ENCODE measurements at places on chromosomes 12 and 14. TPM values are rescaled to one million over a fixed set of nuclear protein-coding genes. Genes with fewer than 3 reads are reported as not detected.

Gene PPM1H
- not detected for total RNA-seq

DNA sequence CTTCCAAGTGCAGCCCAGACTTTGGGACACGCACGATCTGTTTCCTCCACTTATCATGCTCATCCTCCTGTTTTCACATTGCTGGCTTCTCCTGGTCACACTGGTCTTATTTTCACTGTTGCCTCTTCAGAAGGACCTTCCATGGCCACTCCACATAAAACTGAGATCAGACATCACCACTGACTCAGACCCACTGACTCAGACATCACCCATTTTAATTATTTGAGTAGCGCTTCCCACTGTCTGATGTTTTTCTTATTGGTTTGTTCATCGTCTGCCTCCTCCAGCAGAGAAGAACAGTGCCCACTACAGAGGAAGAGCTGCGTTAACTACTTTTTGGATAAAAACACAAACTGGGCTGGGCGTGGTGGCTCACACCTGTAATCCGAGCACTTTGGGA, 270.5 kb upstream of the PWP1 start:
- no peak overlapping the region for H3K27ac ChIP-seq
- no peaks in the 10 kb centered on the region for H3K4me1 ChIP-seq
- DNase-seq: no peak
- no peaks in the 10 kb centered on the region for H3K36me3 ChIP-seq

Gene INSM2
- total RNA-seq: not detected

- no peaks in the 10 kb centered on the region for H3K4me1 ChIP-seq
- DNase-seq: no peak
- peaks cover 6% of the 10 kb centered on the region for H3K27me3 ChIP-seq
- no peak overlapping the region for H3K27ac ChIP-seq
- no peak overlapping the region for H3K4me3 ChIP-seq
- no peaks in the 10 kb centered on the region for H3K36me3 ChIP-seq
Measured at GRCh38 chr14:94543449-94544124, 17.7 kb upstream of the SERPINA4 start.

Gene ARHGAP9
- 98.8 TPM for total RNA-seq

GRCh38 chr12:2453761-2454090, 341.0 kb upstream of the FKBP4 start:
- no peak for DNase-seq
- no peak overlapping the region for H3K27ac ChIP-seq
- H3K4me1 ChIP-seq: no peaks in the 10 kb centered on the region
- no peaks in the 10 kb centered on the region for H3K27me3 ChIP-seq
- no peak overlapping the region for H3K4me3 ChIP-seq

Gene CACNA2D4
- 2.1 TPM for total RNA-seq

- no peak overlapping the region for H3K27ac ChIP-seq
- H3K4me3 ChIP-seq: no peak overlapping the region
- no peaks in the 10 kb centered on the region for H3K4me1 ChIP-seq
- H3K36me3 ChIP-seq: no peaks in the 10 kb centered on the region
Measured at GRCh38 chr14:100824091-100824551, 1.8 kb upstream of the MEG3 start.

GRCh38 chr12:119114294-119114693, 64.4 kb upstream of the HSPB8 start:
- H3K27me3 ChIP-seq: peaks cover 2% of the 10 kb centered on the region
- H3K27ac ChIP-seq: no peak overlapping the region
- no peaks in the 10 kb centered on the region for H3K4me1 ChIP-seq
- no peaks in the 10 kb centered on the region for H3K36me3 ChIP-seq
- DNase-seq: no peak
- H3K4me3 ChIP-seq: no peak overlapping the region

GRCh38 chr12:124637581-124637981, 70.2 kb upstream of the NCOR2 start:
- no peaks in the 10 kb centered on the region for H3K36me3 ChIP-seq
- peaks cover 17% of the 10 kb centered on the region for H3K27me3 ChIP-seq
- no peak overlapping the region for H3K4me3 ChIP-seq
- no peak for DNase-seq
- no peak overlapping the region for H3K27ac ChIP-seq

Gene PHETA1
- 2.0 TPM for total RNA-seq

DNA sequence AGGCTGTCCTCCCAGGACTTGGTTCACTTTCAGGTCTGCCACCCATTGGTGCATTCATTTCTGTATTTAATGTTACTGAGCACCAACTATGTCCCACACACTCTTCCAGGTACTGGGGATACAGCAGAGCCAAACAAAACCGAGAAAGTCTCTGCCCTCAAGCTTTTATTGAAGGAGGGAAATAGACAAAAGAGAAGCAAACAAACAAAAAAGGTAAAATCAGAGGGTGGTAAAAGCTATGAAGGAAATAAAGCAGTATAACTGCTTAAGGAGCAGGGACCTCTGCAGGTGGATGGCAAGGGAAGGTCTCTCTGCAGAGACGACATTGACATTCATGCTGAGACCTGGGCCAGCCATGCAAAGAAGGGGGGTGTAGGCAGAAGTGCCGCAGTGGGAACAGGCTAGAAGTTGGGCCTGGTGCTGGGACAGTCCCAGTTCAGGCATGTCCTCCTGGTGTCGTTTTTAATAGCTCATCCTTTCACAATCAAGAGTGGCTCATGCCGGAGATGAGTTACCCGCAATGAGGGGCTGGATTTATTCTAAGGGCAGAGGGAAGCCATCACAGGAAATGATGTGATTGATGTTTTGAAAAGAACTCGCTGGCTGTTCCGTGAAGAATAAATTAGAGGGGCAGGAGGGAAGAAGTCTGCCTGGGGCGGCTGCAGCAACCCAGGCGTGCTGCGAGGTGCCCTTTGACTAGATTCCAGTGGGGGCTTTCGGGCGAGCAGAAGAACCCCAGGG, 72.8 kb downstream of the IRF2BPL start:
- H3K4me3 ChIP-seq: peak overlapping the region; percentile 86
- DNase-seq: peak; percentile 32
- H3K4me1 ChIP-seq: peaks cover 67% of the 10 kb centered on the region
- peak overlapping the region; percentile 94 for H3K27ac ChIP-seq

Gene GPR162
- total RNA-seq: not detected

DNA sequence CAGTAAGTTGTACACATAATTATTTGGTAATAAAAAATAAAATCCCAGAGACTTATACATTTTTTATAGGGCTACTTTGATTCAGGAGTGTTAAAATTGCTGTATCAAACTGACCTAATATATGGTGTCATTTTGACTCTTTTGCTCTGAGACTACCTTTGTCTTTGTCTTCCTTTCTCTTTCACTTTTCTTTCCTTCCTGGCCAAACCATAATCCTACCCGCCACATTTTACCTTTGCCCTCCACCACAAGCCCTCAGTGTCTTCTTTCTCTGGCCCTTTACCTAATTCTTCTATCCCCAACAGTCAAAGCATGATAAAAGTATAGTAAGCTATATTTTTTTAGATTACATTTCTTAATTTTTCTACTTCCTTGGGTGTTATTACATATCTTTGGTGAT, 62.0 kb downstream of the CAND1 start:
- H3K27me3 ChIP-seq: no peaks in the 10 kb centered on the region
- DNase-seq: no peak
- no peaks in the 10 kb centered on the region for H3K36me3 ChIP-seq
- H3K4me1 ChIP-seq: no peaks in the 10 kb centered on the region
- H3K27ac ChIP-seq: no peak overlapping the region
- no peak overlapping the region for H3K4me3 ChIP-seq

DNA sequence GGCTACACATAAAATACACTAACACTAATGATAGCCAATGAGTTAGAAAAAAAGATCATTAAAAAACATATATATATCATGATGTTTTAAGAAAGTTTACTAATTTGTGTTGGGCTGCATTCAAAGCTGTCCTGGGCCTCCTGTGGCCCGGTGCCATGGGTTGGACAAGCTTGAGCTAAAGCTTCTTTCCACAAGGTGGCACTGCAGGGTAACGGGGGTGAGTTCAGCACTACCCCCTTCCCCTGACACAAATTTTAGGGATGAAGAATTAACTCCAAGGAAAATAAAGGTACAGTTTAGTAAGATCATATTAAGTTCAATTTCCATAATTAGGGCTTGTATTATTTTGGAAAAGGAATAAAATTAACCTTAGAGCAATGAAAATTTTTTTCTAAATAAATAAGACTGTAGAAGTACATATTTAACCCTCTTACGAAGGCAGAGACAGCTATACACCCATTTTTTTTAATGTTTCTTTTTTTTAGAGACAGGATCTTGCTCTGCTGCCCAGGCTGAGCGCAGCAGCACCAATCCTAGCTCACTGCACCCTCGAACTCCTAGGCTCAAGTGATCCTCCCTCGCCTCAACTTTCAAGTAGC, 38.9 kb downstream of the PPP1R13B start:
- no peaks in the 10 kb centered on the region for H3K36me3 ChIP-seq
- no peaks in the 10 kb centered on the region for H3K27me3 ChIP-seq

Gene ACOT6
- not detected for total RNA-seq

Gene HCAR2
- total RNA-seq: not detected

GRCh38 chr12:130473266-130473665, 135.6 kb downstream of the PIWIL1 start:
- H3K4me3 ChIP-seq: no peak overlapping the region
- no peak overlapping the region for H3K27ac ChIP-seq
- no peak for DNase-seq
- no peaks in the 10 kb centered on the region for H3K4me1 ChIP-seq
- no peaks in the 10 kb centered on the region for H3K36me3 ChIP-seq
- no peaks in the 10 kb centered on the region for H3K27me3 ChIP-seq

GRCh38 chr12:47307680-47308399, 228.1 kb upstream of the AMIGO2 start:
- peak; percentile 33 for DNase-seq
- H3K36me3 ChIP-seq: peaks cover 29% of the 10 kb centered on the region
- no peaks in the 10 kb centered on the region for H3K27me3 ChIP-seq
- H3K27ac ChIP-seq: peak overlapping the region; percentile 94

Gene RAPGEF3
- 5.0 TPM for total RNA-seq

DNA sequence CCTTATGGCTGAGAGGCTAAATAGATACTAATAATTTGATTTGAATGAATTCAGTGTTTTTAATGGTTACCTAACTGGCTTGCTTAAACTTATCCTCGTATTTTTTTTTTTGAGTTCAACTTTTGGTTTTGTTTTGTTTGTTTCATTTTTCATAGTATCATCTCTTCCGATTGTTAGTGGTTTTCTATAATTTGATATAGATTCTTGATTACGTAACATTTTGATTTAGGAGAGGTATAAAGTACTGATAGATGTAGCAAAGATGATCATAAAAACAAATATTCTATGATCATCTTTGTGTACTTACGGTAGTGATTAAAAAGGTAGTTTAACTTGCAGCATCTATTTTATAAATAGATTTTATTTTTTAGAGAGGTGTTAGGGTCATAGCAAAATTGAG, 93.0 kb downstream of the ALX1 start:
- no peaks in the 10 kb centered on the region for H3K4me1 ChIP-seq
- no peak overlapping the region for H3K4me3 ChIP-seq
- DNase-seq: no peak
- H3K36me3 ChIP-seq: no peaks in the 10 kb centered on the region

Gene GPRC5D
- 0.44 TPM for total RNA-seq

- DNase-seq: no peak
- no peaks in the 10 kb centered on the region for H3K36me3 ChIP-seq
- H3K27me3 ChIP-seq: no peaks in the 10 kb centered on the region
- no peak overlapping the region for H3K4me3 ChIP-seq
- H3K4me1 ChIP-seq: peaks cover 9% of the 10 kb centered on the region
Measured at GRCh38 chr12:96136725-96137378, 57.3 kb upstream of the ELK3 start.

DNA sequence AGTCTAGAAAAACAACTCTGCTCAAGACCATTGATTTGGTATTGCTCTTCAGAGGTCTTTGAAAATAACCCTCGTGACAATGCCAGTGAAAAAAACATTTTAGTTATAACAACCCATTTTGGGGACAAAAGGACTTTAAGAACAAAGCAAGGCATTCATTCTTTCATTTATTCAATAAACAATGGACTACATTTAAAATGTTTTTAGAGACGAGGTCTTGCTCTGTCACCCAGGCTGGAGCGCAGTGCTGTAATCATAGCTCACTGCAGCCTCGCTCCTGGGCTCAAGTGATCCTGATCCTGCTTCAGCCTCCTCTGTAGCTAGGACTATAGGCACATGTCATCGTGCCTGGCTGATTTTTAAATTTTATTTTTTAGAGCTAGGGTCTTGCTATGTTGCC, 7.7 kb upstream of the KICS2 start:
- H3K4me1 ChIP-seq: no peaks in the 10 kb centered on the region
- no peak overlapping the region for H3K27ac ChIP-seq
- no peak for DNase-seq
- H3K27me3 ChIP-seq: no peaks in the 10 kb centered on the region
- H3K4me3 ChIP-seq: no peak overlapping the region

- peaks cover 2% of the 10 kb centered on the region for H3K36me3 ChIP-seq
- no peaks in the 10 kb centered on the region for H3K4me1 ChIP-seq
- H3K27me3 ChIP-seq: peaks cover under 1% of the 10 kb centered on the region
- DNase-seq: no peak
- H3K27ac ChIP-seq: no peak overlapping the region
Measured at GRCh38 chr12:10220398-10221077, 7.9 kb downstream of the GABARAPL1 start.

- no peaks in the 10 kb centered on the region for H3K27me3 ChIP-seq
- H3K4me3 ChIP-seq: no peak overlapping the region
- peaks cover 3% of the 10 kb centered on the region for H3K4me1 ChIP-seq
Measured at GRCh38 chr12:25236190-25236589, 14.5 kb downstream of the KRAS start.

- peaks cover 6% of the 10 kb centered on the region for H3K27me3 ChIP-seq
- no peak for DNase-seq
- no peaks in the 10 kb centered on the region for H3K4me1 ChIP-seq
- H3K27ac ChIP-seq: no peak overlapping the region
Measured at GRCh38 chr12:67797753-67798152, 149.2 kb downstream of the DYRK2 start.

DNA sequence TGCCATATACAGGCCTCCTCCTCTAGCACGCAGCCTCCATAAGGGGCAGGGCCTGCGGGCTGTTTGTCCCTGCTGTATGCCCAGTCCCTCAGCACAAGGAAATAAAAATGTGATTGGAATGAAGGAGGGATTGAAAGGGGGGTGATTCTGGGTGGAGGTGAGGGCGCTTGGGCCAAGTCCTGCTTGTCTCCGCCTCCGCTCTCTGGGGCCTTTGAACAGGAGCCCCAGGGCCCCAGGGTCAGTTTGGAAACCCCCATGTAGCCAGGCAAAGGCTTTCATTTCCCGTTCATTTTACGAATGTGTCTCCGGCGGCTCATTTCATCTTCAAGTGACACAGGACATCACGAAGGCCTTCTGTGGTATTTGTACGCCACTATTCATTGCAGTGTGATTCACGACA, 4.5 kb upstream of the CACNA2D4 start:
- H3K27ac ChIP-seq: peak overlapping the region; percentile 10
- no peak for DNase-seq
- H3K4me1 ChIP-seq: peaks cover 61% of the 10 kb centered on the region
- no peaks in the 10 kb centered on the region for H3K36me3 ChIP-seq

- DNase-seq: no peak
- no peak overlapping the region for H3K27ac ChIP-seq
- H3K27me3 ChIP-seq: no peaks in the 10 kb centered on the region
- H3K4me3 ChIP-seq: no peak overlapping the region
Measured at GRCh38 chr12:120825337-120825736, 78.8 kb downstream of the SPPL3 start.

- no peaks in the 10 kb centered on the region for H3K4me1 ChIP-seq
- H3K27ac ChIP-seq: no peak overlapping the region
- H3K27me3 ChIP-seq: no peaks in the 10 kb centered on the region
- DNase-seq: no peak
- no peaks in the 10 kb centered on the region for H3K36me3 ChIP-seq
Measured at GRCh38 chr12:93079271-93079670, 150.2 kb upstream of the EEA1 start.

Gene KRT82
- total RNA-seq: not detected

Gene MYO1H
- not detected for total RNA-seq

Gene BDKRB1
- total RNA-seq: not detected

Gene CD163L1
- total RNA-seq: 0.88 TPM

Gene DNAI7
- 0.15 TPM for total RNA-seq

Gene RNFT2
- 7.5 TPM for total RNA-seq

Gene GLT1D1
- not detected for total RNA-seq

Gene ADAM20
- total RNA-seq: 0.86 TPM

All from activated B cell treated with CpG ODN at 0.5 μM for 24 hours (primary cell).